ENCODE measurements at places on chromosomes 3 and 15. TPM values are rescaled to one million over a fixed set of nuclear protein-coding genes. Genes with fewer than 3 reads are reported as not detected.

DNA sequence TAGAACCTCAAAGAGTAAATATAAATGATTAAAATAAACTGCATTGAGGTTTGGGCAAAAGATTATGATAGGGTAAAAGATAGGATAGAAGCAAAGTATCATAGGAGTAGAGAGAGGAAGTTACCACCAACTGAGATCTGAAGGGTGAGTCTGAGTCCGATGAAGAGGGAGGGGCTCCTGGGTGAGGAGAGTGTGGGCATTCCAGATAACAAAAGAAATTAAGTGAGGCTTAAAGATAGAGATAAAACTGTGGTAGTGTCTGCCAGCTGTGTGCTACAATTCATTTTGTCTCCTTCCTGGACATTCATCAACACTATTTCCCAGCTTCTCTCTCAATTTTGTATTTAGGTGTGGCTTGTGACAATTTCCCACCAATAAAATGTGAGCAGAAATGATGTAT, 343.0 kb upstream of the PLSCR5 start:
- DNase-seq: no peak

DNA sequence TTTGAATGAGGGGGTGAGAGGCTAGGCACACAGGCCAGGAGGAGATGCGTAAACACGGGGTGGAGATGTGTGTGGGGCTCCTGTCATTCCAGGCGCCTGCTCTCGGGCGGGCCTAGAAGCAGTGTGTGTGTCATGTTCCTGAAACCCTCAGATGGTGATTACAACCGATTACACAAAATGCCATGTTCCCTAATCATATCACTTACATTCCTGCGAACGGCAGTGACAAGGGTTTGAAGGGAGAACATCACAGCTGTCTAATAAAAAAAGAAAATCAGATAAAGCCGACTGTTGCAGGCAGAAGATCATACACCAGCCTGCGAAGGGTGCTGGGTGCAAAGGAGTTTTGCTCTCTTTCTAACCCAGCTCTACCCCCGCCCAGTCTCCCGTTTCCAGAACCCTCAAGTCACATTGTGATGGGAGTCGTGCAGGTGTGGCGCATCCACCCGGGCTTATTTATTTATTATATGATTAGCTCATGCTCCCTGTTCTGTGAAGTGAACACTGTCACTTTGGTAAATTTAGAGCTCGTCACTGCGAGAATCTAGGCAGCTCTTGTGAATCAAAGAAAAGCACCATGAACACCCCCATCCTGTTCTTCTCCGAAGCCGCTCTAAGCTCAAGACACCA, 140.3 kb downstream of the NR2F2 start:
- DNase-seq: no peak

- no peak for DNase-seq
Measured at GRCh38 chr3:64578062-64578770, 109.6 kb downstream of the ADAMTS9 start.

DNA sequence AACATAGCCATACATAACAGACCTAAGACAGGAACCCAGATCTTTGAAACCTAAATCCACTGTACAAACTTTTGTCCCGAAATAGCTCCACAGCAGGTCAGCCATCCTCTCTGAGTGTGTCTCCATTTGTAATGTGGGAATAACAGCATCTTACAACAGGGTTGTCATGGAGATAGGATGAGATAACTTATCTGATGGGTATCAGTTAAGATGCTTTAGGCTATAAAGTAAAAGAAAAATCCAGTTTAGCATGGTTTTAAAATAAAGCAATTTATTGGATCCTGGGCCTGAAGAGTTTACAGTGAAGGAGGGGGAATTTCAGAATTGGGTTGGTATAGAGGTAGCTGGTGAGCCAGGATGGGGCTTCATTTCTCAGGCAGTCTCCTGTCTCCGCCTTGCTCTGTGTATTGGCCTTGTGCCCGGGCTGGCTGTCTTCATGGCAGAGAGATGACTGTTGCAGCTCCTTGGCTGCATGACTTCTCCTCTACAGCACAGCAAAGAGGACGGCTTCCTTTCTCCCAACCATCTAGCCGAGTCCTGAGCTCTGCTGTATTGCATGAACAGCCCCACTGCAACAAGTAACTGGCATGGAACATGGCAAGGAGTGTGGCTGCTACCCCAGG, 131.9 kb upstream of the PROK2 start:
- DNase-seq: no peak

The CXCR6 gene
- 0.58 TPM for total RNA-seq

- no peak for DNase-seq
Measured at GRCh38 chr15:39922462-39923092, 2.5 kb upstream of the GPR176 start.

The VWA5B2 gene
- total RNA-seq: not detected

The PLA2G4B gene
- total RNA-seq: 2.1 TPM

DNA sequence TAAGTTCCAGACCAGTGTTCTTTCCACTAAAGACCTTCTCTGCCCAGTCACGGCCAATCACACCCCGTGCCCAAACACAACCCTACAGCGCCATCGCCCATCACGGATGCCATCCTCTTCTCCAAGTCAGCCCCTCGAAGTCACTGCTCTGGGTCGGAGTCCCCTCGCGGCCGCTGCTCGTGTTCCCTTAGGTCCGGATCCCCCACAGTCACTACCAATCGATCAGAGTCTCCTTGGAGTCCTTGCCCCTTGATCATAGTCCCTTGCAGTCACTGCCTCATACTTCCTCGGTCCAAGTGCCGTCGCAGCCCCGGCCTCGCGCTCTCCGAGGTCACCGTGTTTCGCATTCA, 461 bp downstream of the PCYT1A start:
- peak; percentile 40 for DNase-seq

GRCh38 chr3:187964760-187965159, 189.2 kb upstream of the LPP start:
- no peak for DNase-seq

DNA sequence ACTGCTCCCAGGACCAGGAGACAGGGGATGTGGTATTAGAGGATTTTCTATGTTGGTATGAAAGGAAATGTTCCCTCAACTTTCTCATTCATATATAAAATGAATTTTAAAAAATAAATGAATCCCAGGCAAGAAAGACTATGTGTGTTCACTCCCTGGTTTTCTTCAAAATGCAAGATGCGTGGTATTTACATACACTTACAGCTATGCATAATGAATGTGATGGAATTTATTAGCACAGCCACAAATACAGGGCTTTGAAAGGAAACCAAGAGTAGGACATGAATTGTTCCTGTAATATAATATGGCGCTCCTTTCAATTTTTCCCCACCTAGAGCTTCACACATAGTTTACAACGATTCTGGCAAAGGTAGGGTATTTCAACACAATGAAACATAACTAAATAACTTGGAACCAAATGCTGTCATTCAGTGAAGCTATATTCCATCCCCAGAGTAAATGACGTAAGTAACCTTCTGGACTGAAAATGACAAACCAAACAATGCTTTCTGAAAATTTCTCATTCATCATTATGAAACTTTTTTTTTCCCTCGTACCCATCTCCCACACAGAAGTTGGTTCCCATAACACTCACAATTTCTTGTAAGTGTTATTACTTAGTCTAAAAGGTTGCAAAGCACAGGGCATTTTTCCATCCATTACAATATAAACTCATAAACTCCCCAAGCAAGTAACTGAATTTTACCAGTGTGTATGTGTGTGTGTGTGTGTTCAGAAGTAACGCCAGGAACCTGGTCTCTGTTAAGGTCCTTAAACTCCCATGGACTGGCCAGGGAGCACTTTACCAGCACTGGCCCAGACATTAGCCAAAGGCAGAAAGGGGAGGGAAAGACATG, 41.8 kb downstream of the CBLB start:
- no peak for DNase-seq
